ENCODE measurements at places on chromosomes 6 and 20.

- DNase-seq: no peak
Measured at GRCh38 chr6:15616261-15616660, 46.6 kb downstream of the DTNBP1 start.

DNA sequence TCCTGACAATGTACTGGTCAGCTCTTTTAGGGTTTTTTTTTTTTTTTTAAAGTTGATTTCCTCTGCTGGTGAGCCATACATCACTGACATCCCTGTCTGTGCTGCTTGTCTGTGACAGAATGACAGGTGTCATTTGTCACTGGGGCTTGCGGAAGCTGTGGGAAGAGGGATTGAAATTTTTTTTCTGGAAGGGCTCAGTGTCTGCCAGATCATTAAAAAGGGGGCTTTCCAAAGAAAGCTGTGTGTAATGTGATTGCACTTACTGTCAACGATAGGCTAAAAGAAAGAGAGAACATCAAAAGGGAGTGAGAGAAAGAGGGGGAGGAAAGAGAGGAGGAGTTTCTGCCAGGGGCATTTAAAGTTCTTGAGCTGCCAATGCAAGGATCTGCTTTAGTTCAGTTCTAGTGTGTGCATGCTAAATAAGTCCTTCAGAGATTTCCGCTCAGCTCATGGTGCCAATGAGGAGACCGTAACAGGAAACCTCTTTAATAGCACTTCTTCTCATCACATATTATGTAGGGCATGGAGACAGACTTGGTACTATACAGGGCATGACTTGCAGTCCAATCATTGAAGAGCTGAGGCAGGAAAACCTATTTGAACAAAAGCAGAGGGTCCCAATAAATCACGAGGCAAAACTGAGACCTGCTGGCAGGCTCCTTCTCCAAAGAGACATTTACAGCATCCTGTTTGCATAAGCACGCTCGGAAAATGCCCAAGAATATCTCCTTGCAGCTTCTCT lies 177.2 kb downstream of the TSHZ2 start:
- no peak for DNase-seq

- no peak for DNase-seq
Measured at GRCh38 chr20:3696745-3697587, 15.2 kb upstream of the ADAM33 start.

DNA sequence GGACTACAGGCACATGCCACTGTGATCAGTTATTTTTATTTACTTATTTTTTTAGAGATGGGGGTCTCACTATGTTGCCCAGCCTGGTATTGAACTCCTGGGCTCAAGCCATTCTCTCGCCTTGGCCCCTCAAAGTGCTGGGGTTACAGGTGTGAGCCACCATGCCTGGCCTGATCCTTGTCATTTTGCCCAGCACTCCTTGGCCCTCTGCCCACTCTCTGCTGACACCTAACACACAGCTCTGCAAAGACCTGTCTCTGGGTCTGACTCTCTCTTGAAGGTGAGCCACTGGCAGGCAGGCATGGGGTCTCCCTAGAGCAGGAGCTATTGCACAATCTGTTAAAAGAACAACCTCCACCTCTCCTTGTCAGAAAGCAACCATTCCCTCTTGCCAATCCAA lies 155.6 kb downstream of the ZFP64 start:
- no peak for DNase-seq

GRCh38 chr20:53636540-53637097 lies 43.0 kb upstream of the ZNF217 start:
- no peak for DNase-seq

DNA sequence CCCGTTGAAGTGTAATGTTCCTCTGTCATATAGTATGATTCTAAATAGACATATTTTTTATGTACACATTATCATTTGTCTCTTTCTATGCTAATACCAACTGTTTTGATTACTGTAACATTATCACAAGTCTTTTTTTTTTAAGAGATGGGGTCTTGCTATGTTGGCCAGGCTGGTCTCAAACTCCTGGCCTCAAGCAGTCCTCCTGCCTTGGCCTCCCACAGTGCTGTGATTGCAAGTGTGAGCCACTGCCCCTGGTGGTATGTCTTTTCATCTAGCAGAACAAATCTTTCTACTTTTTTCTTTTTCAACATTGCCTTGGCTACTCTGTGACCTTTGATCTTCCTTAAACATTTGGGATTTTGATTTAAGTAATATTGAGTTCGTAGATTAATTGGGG lies 57.7 kb downstream of the SLX4IP start:
- DNase-seq: no peak

DNA sequence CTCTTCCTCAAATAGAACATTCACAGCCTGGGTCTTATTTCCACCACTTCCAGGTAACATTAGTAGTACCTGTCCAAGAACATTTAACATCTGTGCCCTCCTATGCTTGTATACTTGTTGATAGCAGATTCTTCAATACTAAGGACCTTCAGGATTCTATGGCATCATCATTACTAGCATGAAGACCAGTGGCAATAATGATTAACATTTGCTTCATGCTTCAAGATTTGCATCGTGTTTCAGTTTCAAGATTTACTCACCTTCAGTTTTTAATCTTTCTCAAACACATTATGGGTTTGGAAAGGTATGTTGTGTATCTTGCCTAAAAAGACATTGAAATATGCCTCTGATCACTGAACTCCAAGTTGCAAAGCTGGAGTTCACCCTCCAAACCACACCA lies 412.8 kb upstream of the NRSN1 start:
- no peak for DNase-seq

DNA sequence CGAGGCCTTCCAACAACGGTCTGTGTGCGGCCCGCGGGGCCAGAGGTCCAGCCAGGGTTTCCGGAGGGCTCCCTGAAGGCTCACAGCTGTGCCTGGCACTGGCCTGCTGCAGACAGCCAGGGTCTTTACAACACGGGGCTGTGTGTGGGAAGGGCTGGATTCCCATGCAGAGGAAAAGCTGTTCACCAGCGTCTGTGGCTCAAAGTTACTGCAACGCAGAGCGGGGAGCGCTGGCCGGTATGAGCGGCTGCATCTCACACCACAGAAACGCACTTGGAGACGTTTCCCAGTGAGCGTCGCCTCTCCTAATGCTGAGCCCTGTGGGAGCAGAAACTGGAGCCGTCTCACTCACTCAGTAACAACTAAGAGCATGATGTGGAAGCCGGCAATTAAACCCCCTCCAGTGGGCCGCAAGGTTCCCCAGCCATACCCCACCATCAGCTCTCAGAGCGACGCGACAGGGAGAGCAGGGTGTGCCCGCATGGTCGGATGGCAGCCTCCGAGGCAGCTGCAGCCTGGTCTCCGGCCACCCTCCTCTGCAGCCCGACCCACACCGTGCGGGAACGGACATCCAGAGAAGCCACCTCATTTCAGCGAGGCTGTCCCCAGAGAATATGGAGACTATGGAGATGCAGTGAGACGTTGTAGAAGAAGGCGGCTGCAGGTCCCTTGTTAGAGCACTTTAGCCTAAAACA lies 42.6 kb downstream of the DLL1 start:
- no peak for DNase-seq

GRCh38 chr6:105759946-105760345 lies 326.2 kb upstream of the PRDM1 start:
- no peak for DNase-seq

DNA sequence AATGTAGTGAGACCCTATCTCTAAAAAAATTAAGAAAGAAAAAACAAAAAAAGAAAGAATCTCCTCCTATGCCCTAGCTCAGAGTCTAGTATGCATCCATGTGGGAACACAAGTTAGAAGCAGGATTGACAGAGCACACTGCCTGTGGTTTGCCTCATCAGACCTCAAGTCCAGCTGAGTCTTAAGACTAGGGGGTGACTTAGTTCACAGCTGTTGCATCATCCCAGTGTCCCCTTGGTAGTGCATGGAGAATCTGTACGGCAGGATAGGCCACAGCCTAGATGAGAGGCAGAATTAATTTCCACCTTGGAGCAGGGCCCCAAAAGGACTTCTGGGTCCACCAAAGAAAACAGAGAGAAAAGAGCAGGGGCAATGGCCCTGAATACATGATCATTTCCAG lies 13.7 kb downstream of the PNPLA1 start:
- no peak for DNase-seq

DNA sequence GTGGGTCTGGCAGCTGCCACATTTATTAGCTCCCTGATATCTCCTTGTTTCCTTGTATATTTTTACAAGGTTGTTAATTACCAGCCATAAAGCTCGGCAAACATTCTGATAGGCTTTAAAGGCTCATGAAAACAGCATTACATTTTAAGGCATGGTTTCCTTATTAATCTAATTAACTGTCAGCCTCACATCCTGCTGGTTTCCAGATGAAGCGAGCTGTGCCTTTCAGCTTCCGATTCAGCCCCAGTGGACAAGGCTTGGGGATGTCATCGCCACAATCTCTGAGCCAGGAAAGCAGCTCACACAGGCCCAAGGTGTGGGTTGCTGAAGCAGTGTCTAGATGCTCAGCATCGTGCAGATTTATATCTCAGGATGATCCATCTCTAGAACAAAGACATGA lies 66.0 kb upstream of the RALY start:
- DNase-seq: no peak

DNA sequence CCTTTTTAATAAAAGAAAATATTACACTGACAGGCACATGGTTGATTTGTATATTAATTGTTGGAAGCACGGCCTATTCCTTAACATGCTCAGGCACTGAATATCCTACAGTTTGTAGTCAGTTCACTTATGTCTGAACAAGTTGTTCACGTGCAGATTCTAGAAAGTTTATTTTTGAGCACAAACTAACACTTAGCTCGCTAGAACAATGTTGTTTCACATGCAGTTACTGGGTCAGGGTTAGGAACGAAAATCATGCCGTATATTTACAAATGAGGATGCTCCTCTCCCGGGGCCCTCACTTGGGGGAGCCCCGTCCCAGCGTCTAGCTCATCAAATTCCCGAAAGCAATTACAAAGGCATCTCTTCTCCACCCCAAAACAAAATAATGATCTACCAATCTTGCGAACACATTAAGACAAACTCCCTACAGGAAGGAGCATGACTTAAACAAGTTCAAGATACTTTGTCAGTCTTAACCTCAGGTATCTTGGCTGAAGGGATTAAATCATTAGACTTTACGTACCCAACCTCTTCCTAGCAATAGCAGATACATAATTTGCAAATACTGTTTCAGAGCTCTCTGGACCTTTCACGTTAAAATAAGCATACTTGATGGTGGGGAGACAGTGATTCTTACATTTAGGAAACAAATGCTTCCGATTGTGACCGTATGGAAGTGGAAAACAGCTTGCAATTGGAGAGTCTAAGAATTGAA lies 1.5 kb downstream of the MAP7 start:
- DNase-seq: no peak

GRCh38 chr6:35019831-35020230 lies 121.3 kb downstream of the TCP11 start:
- DNase-seq: no peak

DNA sequence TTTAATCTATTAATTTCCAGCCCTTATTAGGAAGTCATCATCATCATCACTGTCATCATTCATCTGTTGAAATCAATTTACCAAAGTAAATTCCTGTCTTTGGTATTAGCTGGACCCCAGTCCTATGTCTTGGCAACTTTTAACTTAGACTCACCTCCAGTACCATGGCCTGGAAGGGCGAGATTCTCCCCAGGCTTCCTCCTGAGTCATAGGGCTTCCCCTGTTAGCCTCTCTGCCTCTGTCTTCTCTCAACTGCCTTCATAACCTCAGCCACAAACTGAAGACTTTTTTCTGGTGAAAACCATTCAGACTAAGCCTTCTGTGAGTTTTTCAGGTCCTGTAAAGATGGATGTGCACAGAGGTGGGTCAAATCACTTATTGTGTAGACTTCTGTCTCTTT lies 95.0 kb downstream of the NKAIN2 start:
- no peak for DNase-seq

GRCh38 chr20:35091816-35092523 lies 637 bp downstream of the TRPC4AP start:
- no peak for DNase-seq

GRCh38 chr6:13711324-13711732 lies 307 bp downstream of the RANBP9 start:
- DNase-seq: no peak

- DNase-seq: no peak
Measured at GRCh38 chr20:38228436-38228835, 32.1 kb downstream of the KIAA1755 start.

GRCh38 chr6:21246075-21246474 lies 347.5 kb upstream of the SOX4 start:
- no peak for DNase-seq

- DNase-seq: no peak
Measured at GRCh38 chr6:144153260-144153659, 2.9 kb downstream of the STX11 start.
